ENCODE measurements at places on chromosomes 6 and 20.

- DNase-seq, result no peak
Measured at GRCh38 chr20:19207541-19207940, 4.9 kb upstream of the SLC24A3 start.

GRCh38 chr6:143525356-143525755 lies 13.8 kb upstream of the FUCA2 start:
- no peak for DNase-seq

GRCh38 chr20:40961176-40961575 lies 67.4 kb upstream of the TOP1 start:
- DNase-seq, result no peak

DNA sequence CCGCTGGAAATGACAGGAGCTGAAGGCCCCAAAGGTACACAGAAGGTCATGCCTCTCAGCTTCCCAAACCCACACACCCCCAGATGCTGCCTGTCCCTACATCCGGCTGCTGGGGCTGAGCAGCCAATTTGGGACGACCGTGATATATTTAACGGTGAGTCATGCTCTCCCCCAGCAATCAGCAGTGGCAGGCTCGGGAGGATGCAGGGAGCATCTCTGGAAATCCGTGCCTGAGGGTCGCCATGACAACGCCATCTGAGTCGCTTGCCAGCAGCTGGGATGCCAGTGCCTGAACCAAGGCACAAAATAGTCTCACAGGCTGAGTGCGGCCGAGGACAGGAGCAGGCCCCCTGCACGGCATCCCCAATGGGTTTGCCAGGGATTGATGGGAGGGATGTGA lies 57.9 kb downstream of the KCNB1 start:
- no peak for DNase-seq

DNA sequence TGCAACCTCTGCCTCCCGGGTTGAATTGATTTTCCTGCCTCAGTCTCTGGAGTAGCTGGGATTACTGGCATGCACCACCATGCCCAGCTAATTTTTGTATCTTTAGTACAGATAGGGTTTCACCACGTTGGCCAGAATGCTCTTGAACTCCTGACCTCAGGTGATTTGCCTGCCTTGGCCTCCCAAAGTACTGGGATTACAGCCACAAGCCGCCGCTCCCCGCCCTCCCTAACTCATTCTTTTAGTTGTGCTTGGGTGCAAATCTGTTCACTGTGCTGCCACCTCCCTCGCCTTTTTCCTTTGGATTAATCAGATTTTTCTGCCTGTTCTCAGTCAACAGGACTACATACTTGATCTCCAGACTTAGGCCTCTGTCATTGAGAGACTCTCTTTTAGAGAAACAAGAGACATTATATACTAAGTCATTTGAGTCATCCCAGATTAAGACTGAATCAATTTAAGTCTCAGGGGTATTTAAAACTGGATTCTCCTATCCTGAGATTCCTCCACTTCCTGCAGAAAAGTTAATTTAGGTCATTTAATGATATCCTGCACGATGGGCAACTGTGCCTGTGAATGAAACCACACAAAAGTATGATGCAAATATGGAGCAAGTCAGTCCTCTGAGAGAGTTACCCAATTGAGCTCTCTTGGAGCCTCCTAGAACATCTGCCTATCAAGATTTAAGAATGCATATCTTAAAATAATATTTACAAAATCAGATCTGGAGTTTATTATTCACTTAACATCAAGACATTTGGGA lies 136.1 kb upstream of the THEMIS start:
- peak; percentile 36 for DNase-seq
